ENCODE measurements at places on chromosomes 7 and 10.

- no peak overlapping the region for H3K4me3 ChIP-seq
- H3K36me3 ChIP-seq: no peaks in the 10 kb centered on the region
- DNase-seq: no peak
- no peaks in the 10 kb centered on the region for H3K4me1 ChIP-seq
Measured at GRCh38 chr10:67110286-67110685, 184.4 kb downstream of the LRRTM3 start.

GRCh38 chr7:102432442-102433218 lies 745 bp upstream of the ORAI2 start:
- peak overlapping the region; percentile 95 for H3K27ac ChIP-seq
- peak; percentile 81 for DNase-seq

DNA sequence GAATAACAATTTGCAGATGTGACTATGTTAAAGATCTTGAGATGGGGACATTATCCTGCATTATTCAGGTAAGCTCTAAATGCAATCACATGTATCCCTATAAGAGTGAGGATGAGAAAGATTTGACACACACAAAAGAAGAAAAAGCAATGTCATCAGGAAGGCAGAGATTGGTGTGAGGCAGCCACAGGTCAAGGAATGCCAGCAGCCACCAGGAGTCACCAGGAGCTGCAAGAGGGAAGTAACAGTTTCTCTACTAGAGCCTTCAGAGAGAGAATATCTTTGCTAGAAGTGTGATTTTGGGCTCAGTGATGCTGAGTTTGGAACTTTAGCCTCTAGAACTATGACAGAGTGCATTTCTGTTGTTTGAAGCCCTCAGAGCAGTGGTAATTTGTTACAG lies 700.3 kb upstream of the SEMA3D start:
- H3K4me1 ChIP-seq: no peaks in the 10 kb centered on the region
- H3K27ac ChIP-seq: no peak overlapping the region
- H3K36me3 ChIP-seq: no peaks in the 10 kb centered on the region
- no peaks in the 10 kb centered on the region for H3K27me3 ChIP-seq
- no peak overlapping the region for H3K4me3 ChIP-seq

DNA sequence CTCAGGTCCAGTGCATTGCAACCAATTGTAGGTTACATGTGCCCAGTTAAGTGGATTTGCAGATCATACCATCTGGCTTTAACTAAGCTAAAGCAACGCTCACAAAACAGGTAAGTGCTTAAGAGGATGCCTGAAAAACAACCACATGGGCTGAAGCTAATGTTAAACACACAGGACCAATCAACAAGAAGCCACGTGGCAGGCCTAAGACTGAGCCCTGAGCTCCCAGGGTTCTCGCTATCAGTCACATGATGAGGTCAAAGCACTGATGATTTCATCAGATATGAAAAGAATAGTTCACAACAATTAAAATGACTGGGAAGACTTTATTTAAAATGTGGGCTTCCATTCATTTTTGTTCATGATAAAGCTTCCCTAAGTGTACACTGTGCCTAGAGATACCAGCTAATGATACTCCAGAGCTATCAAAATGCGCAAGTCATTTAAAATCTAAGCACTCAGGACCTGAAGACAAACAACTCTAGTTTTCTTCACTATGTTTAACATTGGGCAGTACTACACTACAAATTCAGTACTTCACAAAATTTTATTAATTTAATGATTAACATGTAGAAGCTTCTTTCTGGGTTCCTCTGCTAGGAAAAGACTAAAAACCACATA lies 90.6 kb downstream of the PIP4K2A start:
- no peak overlapping the region for H3K4me3 ChIP-seq
- H3K36me3 ChIP-seq: no peaks in the 10 kb centered on the region
- no peak for DNase-seq
- no peaks in the 10 kb centered on the region for H3K27me3 ChIP-seq

GRCh38 chr7:112723416-112723815 lies 66.8 kb downstream of the TMEM168 start:
- no peaks in the 10 kb centered on the region for H3K27me3 ChIP-seq
- DNase-seq: no peak
- no peak overlapping the region for H3K27ac ChIP-seq

GRCh38 chr7:25611196-25611595 lies 382.9 kb upstream of the NPVF start:
- H3K27me3 ChIP-seq: no peaks in the 10 kb centered on the region
- DNase-seq: no peak
- H3K27ac ChIP-seq: no peak overlapping the region
- no peak overlapping the region for H3K4me3 ChIP-seq
- peaks cover 5% of the 10 kb centered on the region for H3K4me1 ChIP-seq
- no peaks in the 10 kb centered on the region for H3K36me3 ChIP-seq

GRCh38 chr7:128374041-128374440 lies 12.6 kb upstream of the PRRT4 start:
- no peak overlapping the region for H3K27ac ChIP-seq
- H3K27me3 ChIP-seq: no peaks in the 10 kb centered on the region
- H3K36me3 ChIP-seq: no peaks in the 10 kb centered on the region
- H3K4me3 ChIP-seq: no peak overlapping the region
- no peaks in the 10 kb centered on the region for H3K4me1 ChIP-seq
- no peak for DNase-seq

DNA sequence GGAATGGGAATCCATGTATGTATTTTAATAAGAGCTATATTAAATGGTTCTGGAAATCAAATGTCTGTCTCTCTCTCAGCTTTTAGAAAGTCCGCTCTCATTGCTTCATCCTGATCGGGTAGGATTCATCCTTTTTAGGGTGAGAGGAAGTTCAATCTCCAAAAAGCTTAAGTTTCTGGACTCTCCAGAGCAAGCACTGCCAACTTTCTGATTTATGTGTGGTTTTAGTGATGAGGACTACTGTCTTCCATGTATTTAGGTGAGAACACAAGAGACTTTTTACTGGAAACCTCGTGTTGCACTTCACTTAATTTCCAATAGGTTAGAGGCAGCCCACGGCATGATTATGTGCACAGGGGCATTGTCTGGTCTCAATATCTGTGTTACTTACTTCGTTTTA lies 267.9 kb downstream of the SUGCT start:
- H3K36me3 ChIP-seq: no peaks in the 10 kb centered on the region
- H3K27me3 ChIP-seq: no peaks in the 10 kb centered on the region
- DNase-seq: no peak
- H3K27ac ChIP-seq: no peak overlapping the region

DNA sequence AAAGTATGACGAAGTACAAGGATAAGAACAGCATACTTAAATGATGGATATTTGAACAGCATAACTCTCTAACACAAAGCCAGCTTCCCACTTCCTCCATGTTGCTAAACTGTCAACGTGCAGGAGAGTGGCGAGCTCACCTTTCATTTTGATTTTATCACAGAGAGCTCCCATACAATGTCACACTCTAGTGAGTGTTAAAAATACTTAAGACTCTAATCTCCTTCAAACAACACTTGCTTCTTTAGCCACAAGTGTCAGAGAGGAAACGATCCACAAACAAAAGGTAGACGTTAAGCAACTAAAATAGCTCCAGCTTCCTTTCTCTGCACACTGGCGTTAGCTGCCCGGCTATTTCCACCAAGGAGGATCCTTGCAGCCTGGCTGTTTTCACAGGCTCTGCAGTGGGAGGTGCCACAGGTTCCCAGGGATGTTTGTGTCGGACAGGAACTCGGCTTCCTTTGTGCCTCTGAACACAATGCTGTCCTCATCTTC lies 194.6 kb downstream of the COBL start:
- no peak overlapping the region for H3K27ac ChIP-seq
- H3K36me3 ChIP-seq: no peaks in the 10 kb centered on the region
- peak; percentile 32 for DNase-seq
- H3K4me1 ChIP-seq: no peaks in the 10 kb centered on the region
- no peaks in the 10 kb centered on the region for H3K27me3 ChIP-seq

DNA sequence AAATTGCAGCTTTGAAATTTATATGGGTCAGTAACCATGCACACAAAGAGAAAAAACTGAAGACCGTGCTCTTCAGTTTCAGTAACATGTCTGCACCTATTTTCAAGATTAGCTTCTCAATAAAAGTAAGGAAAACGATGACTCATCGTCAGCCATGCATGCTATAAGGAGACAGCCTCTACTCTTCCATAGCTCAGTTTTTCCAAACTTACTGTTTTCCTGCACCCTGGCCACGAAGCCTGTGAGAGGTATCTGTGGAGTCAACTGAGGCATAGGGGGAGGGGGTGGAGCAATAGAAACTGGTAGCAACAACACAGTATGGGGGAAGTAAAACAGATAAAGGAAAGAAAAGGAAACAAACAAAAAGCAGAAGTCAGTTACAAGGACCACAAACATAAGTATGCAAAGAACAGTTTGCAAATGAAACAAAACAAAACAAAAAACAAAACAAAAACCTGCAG lies 58.0 kb downstream of the PDSS1 start:
- no peak for DNase-seq
- no peak overlapping the region for H3K4me3 ChIP-seq
- H3K27ac ChIP-seq: no peak overlapping the region
- H3K27me3 ChIP-seq: no peaks in the 10 kb centered on the region
- H3K36me3 ChIP-seq: no peaks in the 10 kb centered on the region
- H3K4me1 ChIP-seq: no peaks in the 10 kb centered on the region

GRCh38 chr10:3148994-3149393 lies 23.6 kb downstream of the PITRM1 start:
- no peaks in the 10 kb centered on the region for H3K4me1 ChIP-seq
- no peak for DNase-seq
- H3K27ac ChIP-seq: no peak overlapping the region
- H3K27me3 ChIP-seq: no peaks in the 10 kb centered on the region

GRCh38 chr10:30553018-30553625 lies 76.4 kb downstream of the LYZL2 start:
- DNase-seq: no peak
- no peaks in the 10 kb centered on the region for H3K27me3 ChIP-seq
- no peaks in the 10 kb centered on the region for H3K36me3 ChIP-seq
- no peak overlapping the region for H3K4me3 ChIP-seq

DNA sequence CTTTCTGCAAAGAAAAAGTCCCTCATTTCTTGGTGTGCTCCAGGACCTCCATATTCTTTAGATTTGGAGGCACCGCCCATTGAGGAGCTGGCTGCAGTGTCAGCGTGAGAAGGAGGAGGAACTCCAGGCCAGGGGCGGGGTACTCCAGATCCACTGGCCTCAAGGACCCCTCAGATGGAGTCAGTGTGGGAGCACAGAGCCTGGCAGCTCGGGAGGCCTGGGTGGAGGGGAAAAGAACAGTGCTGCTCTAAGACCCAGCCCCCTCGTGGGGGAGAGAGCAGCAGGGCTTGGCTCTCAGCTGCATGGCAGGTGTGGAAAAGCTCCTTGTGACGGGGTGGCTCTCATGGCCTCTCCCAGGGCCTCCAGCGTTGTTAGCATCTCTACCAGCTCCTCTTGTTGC lies 70.5 kb downstream of the ITGB1 start:
- no peaks in the 10 kb centered on the region for H3K36me3 ChIP-seq
- H3K4me3 ChIP-seq: no peak overlapping the region
- H3K27ac ChIP-seq: no peak overlapping the region
- no peaks in the 10 kb centered on the region for H3K4me1 ChIP-seq

DNA sequence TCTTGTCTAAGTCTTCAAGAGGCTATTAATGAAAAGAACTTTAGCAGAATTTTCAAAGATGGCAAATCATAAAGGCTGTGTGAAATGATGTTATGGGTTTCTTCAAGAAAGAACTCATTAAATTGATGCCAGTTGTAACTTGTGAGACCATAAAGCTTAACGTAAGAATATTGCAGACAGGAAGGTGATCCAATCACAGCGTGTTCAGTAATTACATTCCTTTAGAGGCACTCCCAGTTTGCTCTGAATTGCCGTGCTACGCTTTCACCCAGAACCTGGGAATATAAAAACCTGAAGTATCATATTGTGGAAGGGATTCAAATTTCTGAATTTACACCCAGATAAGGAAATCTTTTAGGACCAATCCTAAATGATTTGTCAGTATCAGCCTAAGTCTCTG lies 64.1 kb upstream of the ITGB1 start:
- no peak overlapping the region for H3K4me3 ChIP-seq
- no peaks in the 10 kb centered on the region for H3K4me1 ChIP-seq
- H3K27me3 ChIP-seq: no peaks in the 10 kb centered on the region
- H3K36me3 ChIP-seq: no peaks in the 10 kb centered on the region
- DNase-seq: no peak

- no peaks in the 10 kb centered on the region for H3K27me3 ChIP-seq
- DNase-seq: no peak
- H3K4me1 ChIP-seq: peaks cover 8% of the 10 kb centered on the region
- no peaks in the 10 kb centered on the region for H3K36me3 ChIP-seq
Measured at GRCh38 chr7:139702811-139703486, 74.8 kb downstream of the HIPK2 start.

GRCh38 chr10:8035641-8036470 lies 18.6 kb upstream of the GATA3 start:
- H3K4me1 ChIP-seq: peaks cover 15% of the 10 kb centered on the region
- no peaks in the 10 kb centered on the region for H3K36me3 ChIP-seq
- no peak for DNase-seq
- H3K27ac ChIP-seq: no peak overlapping the region
- H3K4me3 ChIP-seq: no peak overlapping the region
- H3K27me3 ChIP-seq: peaks cover 66% of the 10 kb centered on the region

DNA sequence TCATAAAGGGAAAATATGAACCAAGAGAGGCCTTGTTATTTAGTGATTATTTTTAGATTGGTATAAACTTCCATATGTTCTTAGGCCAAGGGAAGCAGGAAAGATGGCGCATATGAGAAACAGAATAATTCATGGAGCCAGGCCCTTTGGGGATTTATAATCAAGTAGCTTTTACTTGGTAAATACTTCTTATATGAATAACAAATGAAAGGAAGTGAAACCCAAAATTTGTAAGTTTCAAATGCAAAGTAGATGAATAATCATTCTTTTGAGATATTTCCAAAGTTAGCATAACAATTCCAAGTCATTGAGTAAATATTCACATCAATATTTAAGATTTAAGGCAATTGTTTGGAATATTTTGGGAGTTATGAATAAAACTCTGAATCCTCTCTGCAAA lies 13.9 kb upstream of the OPTN start:
- H3K27me3 ChIP-seq: no peaks in the 10 kb centered on the region
- H3K27ac ChIP-seq: no peak overlapping the region
- no peaks in the 10 kb centered on the region for H3K36me3 ChIP-seq

DNA sequence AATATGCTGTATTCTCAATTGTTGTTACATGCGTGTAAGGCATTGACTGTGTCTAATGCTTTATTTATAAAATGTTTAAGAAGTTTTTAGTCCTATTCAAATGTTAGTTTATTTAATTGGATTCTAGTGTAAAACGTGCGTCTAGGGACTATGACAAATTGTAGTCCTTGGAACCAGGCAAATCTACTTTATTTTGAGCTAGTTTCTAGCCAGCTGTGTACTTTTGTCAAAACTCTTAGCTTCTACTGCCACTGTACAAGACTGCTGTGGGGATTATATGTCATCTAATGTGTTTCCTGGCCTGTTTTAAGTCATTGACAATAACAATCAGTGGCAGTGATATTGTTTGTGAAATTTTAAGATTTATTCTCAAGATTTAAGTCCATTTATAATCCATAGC lies 220.5 kb upstream of the SEMA3D start:
- H3K27me3 ChIP-seq: no peaks in the 10 kb centered on the region
- no peak overlapping the region for H3K27ac ChIP-seq
- peaks cover 8% of the 10 kb centered on the region for H3K4me1 ChIP-seq
- H3K36me3 ChIP-seq: no peaks in the 10 kb centered on the region
- H3K4me3 ChIP-seq: no peak overlapping the region
- no peak for DNase-seq
